Epithelial cell of prostate (primary cell): ENCODE measurements at places on chromosomes 12 and 14.

DNA sequence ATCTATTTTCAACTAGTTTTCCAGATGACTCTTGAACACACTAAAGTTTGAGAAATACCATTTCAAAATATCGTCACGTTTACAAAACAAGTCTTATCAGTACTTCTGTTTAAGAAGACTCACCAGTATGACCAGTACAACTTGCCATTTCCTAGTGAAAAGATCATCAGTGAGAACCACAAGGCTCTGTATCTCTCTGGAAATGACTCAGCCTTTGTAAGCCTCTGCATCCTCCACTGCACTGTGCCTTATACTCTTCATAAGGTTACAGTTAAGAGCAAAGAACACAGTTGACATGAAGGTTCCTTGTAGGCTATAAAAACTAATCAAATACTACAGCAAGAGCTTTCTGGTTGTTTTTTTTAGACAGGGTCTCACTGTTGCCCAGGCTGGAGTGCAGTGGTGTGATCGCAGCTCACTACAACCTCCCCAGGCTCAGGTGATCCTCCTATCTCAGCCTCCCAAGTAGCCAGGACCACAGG is 5.7 kb upstream of the VTI1B start:
- peak; percentile 59 for DNase-seq

GRCh38 chr12:700016-700415 is 36.8 kb upstream of the NINJ2 start:
- no peak for DNase-seq

GRCh38 chr14:104134061-104134965 is 4.1 kb upstream of the KIF26A start:
- DNase-seq: no peak

- no peak for DNase-seq
Observed at GRCh38 chr12:108310489-108310888, 28.6 kb downstream of the CMKLR1 start.

GRCh38 chr12:6241495-6241894 is 41.3 kb downstream of the CD9 start:
- DNase-seq: no peak

DNA sequence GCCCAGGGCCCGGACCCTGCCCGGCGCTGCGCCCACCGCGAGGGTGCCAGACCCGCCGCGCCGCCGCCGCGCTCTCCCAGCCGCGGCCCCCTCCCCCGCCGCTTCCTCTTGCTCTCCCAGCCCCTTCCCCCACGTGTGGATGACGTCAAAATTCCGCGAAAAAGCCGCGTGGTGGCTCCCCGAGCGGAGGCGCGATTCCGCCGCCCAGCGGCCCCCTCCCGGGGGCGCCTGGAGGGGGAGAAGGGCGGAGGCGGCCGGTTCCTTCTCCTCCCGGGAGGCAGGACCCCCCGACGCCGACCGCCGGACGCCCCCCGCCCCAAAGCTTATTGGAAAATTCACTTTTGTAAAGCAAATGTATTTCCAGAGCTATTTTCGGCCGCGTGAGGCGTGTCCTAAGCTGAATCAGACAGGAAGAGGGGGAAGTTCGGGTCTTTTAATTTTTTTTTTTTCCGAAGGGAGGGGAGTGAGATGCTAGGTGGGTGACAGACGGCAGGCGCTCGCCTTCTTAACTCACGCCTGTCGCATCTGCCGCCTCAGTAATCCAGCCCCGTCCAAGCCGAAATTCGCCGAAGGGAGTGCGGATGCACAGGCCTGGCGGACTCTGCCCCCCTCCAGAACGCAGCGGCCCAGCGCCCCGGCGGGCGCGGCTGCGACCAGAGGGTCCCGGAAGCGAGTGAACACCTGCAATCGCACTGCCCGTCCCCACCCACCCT is 4.1 kb upstream of the CCND2 start:
- DNase-seq: no peak

DNA sequence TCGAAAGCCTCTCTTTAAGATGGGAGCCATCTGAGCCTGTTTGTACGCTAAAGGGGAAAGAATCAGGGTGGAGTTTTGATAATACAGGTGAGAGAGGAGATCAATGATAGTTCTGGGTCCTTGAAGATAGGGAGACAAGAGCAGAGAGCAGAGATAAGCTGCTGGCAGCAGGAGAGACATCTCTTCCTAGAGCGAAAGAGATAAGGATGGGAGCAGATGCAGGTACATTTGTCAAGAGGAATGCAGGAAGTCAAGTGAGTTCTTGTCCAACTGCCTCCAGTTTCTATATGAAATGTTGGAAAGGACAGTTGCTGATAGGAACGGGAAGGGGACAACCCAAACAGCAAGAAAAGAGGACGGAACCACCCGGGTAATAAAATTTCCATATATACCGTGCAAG is 24.7 kb upstream of the HIF1A start:
- no peak for DNase-seq

DNA sequence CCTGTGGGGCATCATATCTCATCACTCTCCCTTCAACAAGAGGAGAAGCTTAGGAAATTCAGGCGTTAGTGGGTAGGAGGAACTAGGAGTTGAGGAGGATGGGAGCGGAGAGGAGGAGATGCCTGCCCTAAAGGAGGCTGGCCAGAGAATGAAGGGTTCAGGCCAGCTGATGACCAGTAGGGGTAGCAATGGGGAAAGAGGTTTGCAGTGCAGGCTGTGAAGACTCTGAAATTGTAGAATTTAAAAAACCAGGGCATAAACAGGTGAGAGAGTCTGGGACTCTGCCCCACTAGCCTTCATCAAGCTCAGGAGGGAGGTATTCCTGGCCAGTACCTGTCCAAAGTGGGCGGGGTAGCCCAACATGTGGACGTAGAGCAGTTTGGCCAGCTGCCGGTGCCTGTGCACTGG is 809 bp downstream of the AP1G2 start:
- DNase-seq: no peak

DNA sequence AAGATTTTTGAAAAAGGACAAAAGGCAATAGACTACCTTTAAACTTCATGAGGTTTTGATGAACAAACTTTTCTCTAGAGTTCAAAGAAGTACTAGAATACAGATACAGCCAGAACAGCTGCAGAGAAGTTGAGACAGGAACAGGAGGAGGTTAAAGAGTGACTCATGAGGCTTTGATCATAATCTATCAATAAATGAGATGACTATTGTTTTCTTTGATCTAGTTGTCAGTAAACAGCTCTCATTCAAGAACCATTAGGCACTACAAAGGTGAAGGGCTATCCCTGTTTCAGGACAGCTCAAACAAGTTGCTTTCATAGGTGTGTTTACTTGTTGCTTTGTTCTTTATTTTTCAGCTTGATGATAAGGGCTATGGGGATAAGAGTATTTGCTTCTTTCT is 2.4 kb downstream of the WASHC3 start:
- no peak for DNase-seq

DNA sequence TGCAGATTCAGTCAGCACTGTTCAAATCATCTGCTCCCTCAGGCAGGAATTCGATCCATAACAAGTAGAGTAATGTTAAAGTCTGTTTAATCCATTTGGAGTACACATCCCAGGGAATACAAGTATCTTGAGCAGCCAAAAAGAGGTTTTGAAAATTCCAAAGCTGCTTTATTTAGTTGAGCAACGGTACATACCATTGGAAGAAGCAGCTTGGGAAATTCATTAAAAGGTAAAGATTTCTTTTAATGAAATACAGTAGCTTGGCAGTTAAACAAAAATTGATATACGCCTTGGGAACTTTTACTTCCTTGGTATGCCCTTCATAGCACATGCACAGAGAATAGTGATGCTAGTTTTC is 153.8 kb downstream of the LRIG3 start:
- no peak for DNase-seq

- no peak for DNase-seq
Observed at GRCh38 chr12:18153826-18154225, 63.8 kb upstream of the RERGL start.

GRCh38 chr14:68232300-68233055 is 412.9 kb downstream of the RAD51B start:
- DNase-seq: peak; percentile 94

GRCh38 chr14:22882529-22883172 is 371 bp upstream of the REM2 start:
- DNase-seq: no peak
